NCI-H2081 treated with DMSO at 0.1 percent for 48 hours (cell line): ENCODE measurements at places on chromosomes 1 and 21.

DNA sequence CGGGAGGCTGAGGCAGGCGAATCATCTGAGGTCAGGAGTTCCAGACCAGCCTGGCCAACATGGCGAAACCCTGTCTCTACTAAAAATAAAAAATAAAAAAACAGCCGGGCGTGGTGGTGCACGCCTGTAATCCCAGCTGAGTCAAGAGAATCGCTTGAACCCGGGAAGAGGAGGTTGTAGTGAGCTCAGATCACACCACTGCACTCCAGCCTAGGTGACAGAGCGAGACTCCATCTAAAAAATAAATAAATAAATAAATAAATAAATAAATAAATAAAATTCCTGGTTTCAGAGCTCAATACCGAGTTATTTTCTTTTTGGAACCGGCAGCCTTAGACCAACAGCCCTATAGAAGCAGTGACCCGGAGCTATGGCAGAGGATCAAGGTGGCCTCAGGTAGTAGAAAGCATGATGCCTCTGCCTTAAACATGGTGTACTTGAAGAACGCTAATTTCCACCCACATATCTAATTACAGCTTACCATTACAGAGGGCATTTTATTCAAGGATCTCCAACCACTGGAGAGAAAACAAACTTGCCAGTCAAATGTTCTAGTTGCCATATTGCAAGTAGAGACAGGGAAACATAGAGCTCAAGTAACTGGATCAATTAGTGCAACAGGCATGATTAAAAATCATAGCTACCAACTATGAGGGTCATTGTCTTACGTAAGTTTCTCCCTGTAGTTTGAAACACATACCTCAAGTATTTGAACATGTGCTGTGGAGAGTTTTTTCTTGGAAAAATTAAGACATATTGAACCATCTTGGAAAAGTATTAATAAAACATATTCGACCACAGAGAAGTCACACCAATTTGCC is 2.0 kb upstream of the ENAH start:
- DNase-seq: no peak

GRCh38 chr1:155196893-155197638 is 10.6 kb downstream of the THBS3 start:
- no peak for DNase-seq

DNA sequence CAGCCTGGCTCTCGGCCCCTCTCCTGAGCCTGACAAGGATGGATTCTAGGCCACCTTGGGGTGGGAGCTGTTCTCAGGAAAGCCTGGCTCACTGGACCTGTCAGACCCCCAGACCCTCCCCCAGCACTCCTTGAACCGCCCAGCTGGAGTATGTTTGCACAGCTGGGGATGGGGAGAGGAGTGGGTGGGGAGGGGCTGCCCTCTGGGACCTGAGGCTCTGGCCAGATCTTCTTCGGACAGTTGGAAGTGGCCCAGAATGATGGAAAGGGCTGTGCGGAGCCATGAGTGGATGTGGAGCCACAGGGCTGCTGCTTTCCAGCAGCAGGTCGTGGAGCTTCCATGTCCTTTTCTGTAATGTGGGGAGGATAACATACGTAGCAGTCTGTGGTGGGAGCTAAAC is 43.0 kb upstream of the TRABD2B start:
- no peak for DNase-seq

DNA sequence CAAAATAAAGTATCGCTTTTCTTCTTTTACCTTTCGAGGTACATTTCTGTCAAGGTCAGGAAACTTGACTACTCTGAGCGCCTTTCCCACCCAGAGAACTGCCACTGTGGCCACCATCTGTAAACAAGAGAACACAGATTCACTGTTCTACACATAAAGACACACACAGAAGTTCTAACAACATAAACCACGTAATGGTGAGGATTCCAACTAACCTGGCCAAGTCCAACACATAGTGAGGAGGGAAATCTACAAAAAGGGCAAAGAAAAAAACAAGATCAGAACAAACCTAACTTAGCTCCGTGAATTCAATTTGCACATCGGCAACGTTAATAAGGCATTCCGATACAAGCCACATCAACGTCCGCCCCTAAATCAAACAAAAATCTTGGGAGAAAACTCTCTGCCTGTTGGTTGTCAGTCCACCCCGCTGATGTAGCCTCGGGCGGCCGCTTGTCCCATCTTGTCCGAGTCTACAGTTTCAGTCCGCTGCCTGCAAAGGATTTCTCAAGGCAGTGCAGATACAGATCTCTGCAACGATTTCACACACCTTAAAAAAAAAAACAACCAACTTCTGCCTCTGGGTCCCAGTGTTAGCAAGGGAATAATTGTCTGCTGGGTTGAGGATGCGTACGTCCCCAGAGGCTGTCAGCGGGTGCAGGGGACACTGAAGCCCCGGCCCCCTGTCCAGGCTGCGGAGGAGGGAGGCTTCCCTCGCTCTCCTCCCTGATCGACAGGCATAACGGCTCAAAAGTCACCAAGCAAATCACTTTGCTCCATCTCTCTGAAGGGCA is 1.0 kb downstream of the SLC35D1 start:
- no peak for DNase-seq

GRCh38 chr1:209895709-209896108 is 42.3 kb upstream of the SYT14 start:
- DNase-seq: no peak

GRCh38 chr1:178962853-178963711 is 62.6 kb upstream of the FAM20B start:
- no peak for DNase-seq

- peak; percentile 64 for DNase-seq
Observed at GRCh38 chr21:26554365-26554764, 18.7 kb downstream of the CYYR1 start.

GRCh38 chr1:241592273-241592958 is 47.8 kb downstream of the CHML start:
- no peak for DNase-seq
